Activated T-cell treated with anti-CD3 and anti-CD28 coated beads, Interleukin-2, amount 50 U/mL, for 72 hours (primary cell): ENCODE measurements at places on chromosomes 7 and 10.
A peak's percentile ranks its signal among the peaks of the same experiment; 100 is the strongest.

DNA sequence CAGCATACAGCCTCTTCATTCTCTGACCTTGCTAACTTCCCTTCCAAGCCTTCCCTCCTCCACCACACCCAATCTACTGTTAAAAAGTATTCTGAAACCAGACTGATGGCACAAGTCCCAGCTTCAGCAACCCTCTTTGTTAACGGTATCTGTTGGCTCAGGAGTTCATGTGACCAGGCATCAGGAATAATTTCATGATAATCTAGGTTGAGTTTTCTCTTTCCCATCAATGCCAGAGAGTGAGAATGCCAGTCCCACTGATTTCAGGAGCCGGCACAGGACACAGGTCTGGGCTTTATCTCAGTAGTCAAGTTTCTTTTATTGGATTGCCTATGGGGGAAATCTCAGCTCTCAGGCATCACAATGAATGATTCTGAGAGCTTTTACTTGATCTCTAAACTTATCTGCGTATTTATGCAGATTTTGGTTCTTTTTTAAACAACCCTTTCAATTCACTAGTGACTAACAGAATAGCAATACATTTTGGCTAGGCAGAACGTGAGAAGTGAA, 231.0 kb upstream of the LYZL1 start:
- DNase-seq = no peak

GRCh38 chr7:5567790-5568189, 144.2 kb upstream of the TNRC18 start:
- DNase-seq = no peak

DNA sequence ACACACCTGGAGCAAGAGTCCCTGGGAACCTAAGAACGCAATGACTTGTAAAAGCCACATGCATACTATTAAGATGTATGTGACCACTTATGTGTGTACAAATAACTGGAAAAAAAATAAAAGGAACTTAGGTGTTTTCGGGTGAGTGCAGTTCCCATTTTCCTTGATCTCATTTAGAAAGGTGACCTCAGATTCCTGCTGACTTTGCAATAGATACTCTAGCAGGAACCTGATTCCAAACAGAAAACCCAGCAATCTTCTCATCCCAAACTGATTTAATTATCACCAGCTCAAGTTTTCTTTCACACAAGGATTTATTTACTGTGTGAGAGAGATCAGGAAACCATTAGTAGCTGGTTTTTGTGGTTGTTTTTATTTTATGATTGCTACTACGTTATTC, 56.5 kb upstream of the LRGUK start:
- DNase-seq = no peak

GRCh38 chr7:126211875-126212274, 1040.9 kb downstream of the GRM8 start:
- no peak for DNase-seq

- no peak for DNase-seq
Observed at GRCh38 chr7:3321206-3321605, 20.2 kb downstream of the SDK1 start.

GRCh38 chr7:129210256-129210988, 14.4 kb upstream of the AHCYL2 start:
- DNase-seq = peak; percentile 82

GRCh38 chr7:26097837-26098668, 53.9 kb upstream of the NFE2L3 start:
- no peak for DNase-seq

DNA sequence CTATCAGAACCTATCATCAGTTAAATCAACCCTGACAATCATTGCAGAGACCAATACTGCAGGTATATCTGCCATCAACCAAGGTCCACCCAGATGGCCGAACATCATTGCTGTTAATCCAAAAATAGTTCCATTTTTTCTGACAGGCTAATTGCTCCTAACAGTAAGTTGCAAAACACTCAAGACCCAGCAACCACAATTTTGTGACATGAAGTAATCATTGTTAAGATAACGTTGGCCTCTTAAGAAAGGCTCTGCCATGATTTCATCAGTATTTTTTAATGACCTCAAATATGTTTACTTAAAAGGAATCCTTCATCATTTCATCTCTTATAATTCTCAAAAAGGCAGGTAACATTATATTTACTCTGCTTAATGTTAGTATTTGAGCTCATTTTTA, 553.4 kb upstream of the POM121L12 start:
- no peak for DNase-seq

DNA sequence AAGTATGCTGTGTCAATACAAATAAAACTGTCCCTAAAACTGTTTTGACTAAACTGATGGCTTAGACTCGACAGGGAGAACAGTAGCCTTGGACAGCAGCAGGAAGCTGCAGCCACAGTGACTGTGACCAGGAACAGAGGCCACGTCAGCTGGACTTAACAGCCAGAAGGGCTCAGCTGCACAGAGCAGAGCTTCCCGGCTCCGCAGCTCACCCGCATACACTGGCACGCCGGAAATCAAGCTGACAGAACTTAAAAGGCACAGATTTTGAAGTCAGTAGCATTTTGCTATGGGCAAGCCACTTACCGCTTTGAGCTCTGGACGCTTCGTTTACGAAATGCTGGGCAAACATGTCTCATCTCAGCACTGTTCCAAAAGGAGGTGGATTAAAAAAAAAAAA, 769.7 kb upstream of the AUTS2 start:
- no peak for DNase-seq

- no peak for DNase-seq
Observed at GRCh38 chr10:116888380-116889055, 39.2 kb downstream of the ENO4 start.

DNA sequence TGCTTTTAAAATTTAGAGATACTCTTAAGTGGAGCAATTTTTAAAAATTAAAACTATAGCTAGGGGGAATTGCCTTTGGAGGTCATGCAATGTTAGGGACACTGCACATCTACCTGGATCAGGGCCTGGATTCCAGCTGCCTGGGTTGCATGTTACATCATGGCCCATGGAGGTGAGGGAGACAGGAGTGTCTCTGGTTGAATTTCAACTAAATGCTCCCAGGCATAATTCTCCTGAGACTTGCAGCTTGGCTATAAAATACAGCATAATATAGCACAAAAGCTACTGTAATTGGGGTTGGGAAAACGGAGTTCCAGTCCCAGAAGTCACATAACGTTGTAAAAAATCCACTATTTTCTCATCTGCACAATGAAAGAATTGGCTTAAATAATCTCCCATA, 782.5 kb downstream of the LRMDA start:
- no peak for DNase-seq

DNA sequence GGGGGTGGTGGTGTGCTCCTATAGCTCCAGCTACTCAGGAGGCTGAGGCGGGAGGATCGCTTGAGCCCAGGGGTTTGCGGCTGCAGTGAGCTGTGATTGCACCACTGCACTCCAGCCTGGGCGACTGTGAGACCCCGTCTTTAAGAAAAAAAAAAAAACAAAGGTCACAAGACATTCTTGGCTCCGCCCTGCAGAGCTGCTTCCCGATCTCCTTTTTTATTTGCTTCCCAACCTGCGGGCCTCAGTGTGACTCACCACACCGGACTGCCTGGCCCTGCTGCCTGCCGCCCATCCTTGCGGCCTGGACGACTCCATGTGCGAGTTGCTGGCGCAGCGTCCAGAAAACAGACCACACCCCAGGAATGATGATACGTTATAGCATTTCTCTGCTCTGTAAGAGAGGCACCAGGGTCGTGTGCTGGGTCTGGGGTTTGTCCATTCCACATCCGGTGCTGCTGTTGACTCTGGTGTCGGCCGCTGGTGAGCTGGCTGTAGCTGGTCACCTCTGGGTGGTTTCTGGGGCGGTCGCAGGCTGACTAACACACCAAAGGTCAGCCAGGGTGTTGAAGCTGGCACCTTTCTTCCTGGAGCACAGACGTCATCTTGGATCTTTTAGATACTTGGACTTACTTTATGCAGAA, 123.6 kb downstream of the TCF7L2 start:
- DNase-seq = no peak

GRCh38 chr10:75613685-75614504, 182.5 kb downstream of the LRMDA start:
- DNase-seq = no peak

DNA sequence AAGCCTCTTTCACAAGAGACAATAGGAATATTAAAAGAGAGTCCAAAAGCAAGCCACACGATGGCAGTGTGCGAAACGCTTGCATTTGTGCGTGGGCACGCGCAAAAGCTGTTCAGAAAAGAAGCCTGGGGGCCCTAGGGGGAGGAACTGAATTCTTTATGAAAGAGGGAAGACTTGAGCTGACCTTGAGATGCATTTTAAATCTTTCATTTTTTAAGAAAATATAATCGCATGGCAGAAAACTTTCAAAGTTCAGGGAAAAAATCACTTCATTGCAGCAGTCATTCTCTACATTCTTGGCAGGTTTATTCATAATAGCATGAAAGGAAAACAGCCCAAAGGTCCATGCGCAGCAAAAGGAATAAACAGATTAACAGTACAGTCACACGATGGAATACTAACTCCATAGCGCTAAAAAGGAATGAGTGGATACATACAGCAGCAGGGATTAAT, 206.5 kb upstream of the PRKCQ start:
- no peak for DNase-seq

GRCh38 chr7:158742065-158742821, 37.6 kb upstream of the NCAPG2 start:
- DNase-seq = no peak

- no peak for DNase-seq
Observed at GRCh38 chr7:133478591-133479135, 225.8 kb downstream of the EXOC4 start.

DNA sequence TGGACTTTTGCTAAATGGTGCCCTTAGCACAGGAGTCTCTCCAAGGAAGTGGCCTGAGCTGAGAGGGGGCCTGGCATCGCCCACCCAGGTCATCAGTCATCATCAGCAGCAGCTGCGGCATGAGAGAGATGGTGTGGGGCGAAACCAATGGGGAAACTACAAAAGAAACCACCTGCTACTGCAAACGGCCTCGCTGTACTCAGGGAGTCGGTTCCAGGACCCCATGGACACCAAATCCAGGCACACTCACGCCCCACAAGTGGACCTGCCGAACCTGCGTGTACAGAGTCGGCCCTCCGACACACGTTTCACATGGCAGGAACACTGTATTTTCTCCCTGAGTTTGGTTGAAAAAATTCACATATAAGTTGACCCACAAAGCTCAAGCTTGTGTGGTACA, 37.8 kb downstream of the DIP2C start:
- no peak for DNase-seq

GRCh38 chr7:129707910-129708499, 96.5 kb downstream of the NRF1 start:
- DNase-seq = no peak

GRCh38 chr7:6477318-6477660, 29.5 kb upstream of the DAGLB start:
- no peak for DNase-seq

DNA sequence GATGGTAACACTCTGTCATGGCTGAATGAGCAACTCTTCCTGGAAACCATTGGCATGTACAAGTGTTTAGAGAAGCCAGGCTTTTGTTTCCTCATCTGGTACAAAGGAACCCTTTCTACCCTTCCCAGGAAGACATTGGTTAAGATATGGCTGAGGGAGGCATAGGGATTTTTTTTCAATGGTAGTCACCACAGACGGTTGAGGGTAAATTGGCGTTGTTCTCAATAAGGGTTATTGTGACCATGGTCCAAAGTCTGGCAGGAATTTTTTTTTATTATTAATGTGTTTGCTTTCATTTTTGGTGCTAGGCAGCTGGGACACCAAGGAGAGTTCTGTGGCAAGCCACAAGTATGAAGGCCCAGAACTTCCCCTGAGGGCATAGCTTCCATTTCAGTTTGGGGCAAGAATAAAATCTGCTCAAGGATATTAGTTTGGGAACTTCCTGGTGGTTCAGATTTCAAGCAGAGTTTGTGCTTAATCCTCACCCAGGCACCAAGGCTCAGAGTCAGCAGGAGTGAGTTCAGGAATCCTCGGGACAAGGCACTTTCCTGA, at the start of gene PLEKHS1:
Gene PLEKHS1, plus strand, starts transcription at position 502 of the 552 bp plus-strand sequence. CDS start 3,596 bp downstream, outside the sequence.
- DNase-seq = no peak

- DNase-seq = no peak
Observed at GRCh38 chr7:107213193-107213788, 44.5 kb downstream of the HBP1 start.

DNA sequence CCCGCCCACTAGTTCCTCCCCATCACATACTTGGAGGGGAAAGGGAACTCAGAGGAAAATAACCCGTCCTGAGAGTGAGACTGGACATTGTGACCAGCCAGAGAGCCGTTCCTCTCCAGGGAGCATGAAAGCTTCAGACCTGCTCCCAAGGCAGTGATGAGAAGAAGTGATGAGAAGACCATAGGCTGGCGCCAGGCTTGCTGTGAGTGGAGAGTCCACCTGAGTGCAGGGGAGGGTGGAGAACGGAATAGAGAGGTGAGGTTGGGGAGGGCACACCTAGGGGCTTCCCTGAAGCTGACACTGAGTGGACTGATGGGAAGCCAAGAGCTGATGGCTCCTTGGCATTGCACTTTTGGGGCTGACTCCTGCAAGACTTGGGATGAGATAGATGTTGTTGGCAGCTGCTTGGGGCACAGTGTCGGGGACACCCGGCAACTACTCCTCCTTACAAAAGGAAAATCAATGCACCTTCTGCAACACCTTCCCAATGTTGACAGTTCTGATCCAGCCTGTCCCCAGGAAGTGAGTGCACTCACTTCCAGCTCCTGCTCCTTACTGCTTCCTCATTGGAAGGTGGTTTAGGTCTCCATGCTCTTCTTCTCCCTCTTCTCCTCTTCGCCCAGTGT, 79.4 kb downstream of the EMX2 start:
- DNase-seq = no peak

DNA sequence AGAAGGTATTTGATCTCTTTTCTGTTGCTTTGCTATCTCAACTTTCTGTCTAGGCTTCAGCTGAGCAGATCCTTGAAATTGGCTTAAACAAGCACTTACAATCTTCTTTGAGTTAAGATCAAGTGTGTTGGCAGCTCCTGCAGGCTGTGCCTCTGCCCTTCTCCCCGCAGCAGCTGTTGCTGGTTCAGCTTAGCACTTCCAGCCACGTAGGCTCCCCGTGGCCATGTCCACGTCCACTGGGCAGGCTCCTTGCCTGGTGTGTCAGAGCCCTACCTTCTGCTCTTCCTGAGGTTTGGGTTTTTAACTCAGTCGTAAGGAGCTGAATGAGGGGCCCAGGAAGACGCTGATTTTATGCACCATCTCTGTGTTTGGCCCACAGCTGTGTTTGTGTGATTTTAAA, 47.2 kb downstream of the CAMK1D start:
- DNase-seq = no peak

DNA sequence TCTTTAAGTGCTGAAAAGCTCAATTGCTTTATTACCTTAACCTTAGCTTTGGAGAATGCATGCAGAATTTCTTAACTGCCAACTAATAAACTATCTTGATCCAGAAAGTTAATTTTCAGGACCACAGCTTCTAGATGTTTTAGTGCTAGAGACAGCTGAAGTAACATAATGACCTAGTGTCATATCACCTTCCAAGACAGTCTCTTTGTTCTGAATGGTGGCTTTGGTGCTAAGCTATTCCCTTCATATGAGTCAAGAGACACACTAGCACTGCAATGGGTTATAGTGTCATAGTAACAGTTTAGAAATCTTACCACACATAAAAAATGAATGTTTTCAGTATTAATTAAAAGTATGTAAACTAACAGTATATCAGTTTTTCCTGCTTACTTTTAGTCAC, 115.4 kb upstream of the LRRN3 start:
- DNase-seq = no peak
